Cerebellar nuclear complex (tissue), 1 donor: ENCODE measurements at places on chromosomes 1 and 21.

GRCh38 chr1:6025269-6026094, 20.2 kb upstream of the KCNAB2 start:
- no peak for DNase-seq

DNA sequence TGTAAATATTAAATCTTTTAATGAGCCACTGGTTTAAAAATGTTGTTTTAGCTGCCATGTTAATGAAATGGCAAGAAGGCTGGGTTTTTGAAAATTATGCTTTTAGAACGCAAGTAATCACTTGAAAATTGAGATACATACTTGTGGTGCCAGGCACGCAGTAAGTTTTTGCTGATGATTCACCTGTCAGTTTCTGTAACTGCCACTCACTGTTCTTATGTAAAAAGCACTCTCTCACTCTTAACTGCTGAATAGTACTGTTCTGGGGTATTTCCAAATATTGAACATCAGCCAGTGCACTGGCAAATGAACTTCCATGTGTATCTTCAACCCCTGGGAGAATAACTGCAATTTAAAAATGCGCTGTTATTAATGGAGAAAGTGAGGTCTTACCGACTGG, 17.9 kb downstream of the LGALS8 start:
- DNase-seq = no peak

GRCh38 chr1:222416001-222416791, 131.7 kb downstream of the HHIPL2 start:
- no peak for DNase-seq

DNA sequence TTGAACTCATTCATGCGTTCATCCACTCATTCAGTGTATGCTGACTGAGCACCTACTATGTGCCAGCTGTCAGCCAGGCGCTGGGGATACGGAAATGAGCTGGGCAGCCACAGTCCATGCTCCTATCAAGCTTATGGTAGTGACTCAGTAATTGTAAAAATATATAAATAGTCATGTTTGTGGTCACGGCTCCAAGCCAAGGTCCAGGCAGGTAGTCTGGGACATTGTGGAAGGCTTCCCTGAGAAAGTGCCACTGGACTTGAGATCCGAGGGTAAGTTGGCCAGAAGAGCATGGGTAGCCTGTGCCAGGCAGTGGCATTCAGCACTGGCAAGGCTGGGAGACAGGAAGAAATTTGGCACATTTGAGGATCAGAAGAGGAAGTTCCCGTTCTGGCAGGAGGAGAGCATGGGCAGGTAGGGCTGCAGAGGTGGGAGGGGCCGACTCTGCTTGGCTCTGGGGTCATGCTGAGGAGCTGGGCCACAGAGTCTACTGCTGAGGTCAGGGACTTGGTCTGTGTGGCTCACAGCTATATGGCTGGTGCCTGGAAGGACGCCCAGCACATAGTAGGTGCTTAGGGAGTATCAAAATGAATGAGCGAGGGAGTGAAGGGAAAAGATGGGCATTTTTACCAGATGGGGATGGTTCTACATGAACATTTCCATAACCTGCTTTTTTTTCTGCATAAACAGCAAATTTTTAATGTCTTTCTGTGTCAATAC, 6.9 kb downstream of the PTPRF start:
- DNase-seq = no peak

GRCh38 chr1:95475686-95476457, 241.9 kb downstream of the RWDD3 start:
- no peak for DNase-seq

DNA sequence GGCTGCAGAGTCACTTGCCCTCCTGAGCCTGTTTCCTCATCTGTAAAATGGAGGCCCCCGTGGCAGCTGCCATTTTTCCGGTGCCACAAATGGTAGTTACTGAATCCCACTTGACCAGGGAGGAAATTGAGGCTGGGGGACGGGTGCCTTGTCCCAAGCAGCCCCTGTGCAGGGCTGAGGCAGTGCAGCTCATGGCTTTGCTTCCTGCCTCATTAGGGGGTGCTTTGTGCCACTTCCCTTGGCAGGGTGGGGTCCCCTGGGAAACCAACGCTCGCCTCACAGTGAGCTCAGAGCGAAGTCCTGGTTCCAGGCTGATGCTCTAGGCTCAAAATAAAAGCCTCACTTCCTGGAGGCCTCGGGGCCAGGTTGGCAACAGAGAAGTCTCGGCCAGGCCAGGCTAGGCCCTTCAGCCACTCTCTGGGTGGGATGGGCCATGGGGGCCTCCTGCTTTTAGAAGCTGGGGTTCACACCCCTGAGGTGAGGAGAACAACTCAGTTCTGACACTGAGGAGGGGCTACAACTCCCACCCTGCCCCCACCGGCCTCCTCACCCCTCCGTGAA, 6.8 kb downstream of the LAPTM5 start:
- no peak for DNase-seq

DNA sequence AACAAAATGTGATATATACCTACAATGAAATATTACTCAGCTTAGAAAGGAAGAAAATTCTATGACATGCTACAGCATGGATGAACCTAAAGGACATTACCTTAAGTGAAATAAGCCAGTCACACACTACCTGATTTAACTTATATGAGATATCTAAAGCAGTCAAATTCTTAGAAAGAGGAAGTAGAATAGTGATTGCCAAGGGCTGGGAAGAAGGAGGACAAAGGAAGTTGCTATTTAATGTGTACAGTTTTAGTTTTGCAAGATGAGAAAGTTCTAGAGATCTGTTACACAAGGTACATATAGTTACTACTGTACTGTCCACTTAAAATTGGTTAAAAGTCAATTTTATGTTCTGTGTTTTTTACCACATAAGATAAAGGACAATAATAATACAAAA, 87.5 kb upstream of the KCTD3 start:
- DNase-seq = no peak

- DNase-seq = no peak
Measured at GRCh38 chr1:179958359-179958758, 3.7 kb downstream of the CEP350 start.

DNA sequence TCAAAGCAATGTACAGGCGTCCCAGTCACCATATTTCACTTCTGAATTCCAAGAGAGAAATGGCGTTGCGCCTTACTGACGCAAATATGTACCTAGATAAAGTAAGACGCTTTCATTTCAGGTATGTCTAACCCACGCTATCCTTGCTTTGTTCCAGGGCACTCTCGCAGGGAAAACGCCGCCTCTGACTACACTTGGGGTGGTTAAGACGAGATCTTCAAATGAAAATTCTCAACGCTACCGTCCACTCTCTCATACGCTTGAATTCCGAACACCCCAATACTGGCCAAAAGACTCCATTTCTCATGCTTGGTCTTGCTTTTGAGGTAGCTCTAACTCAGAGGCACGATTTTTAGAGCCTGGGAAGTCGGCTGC, 736 bp upstream of the ZMPSTE24 start:
- no peak for DNase-seq

- no peak for DNase-seq
Measured at GRCh38 chr1:3369446-3370076, 84.9 kb upstream of the ARHGEF16 start.

DNA sequence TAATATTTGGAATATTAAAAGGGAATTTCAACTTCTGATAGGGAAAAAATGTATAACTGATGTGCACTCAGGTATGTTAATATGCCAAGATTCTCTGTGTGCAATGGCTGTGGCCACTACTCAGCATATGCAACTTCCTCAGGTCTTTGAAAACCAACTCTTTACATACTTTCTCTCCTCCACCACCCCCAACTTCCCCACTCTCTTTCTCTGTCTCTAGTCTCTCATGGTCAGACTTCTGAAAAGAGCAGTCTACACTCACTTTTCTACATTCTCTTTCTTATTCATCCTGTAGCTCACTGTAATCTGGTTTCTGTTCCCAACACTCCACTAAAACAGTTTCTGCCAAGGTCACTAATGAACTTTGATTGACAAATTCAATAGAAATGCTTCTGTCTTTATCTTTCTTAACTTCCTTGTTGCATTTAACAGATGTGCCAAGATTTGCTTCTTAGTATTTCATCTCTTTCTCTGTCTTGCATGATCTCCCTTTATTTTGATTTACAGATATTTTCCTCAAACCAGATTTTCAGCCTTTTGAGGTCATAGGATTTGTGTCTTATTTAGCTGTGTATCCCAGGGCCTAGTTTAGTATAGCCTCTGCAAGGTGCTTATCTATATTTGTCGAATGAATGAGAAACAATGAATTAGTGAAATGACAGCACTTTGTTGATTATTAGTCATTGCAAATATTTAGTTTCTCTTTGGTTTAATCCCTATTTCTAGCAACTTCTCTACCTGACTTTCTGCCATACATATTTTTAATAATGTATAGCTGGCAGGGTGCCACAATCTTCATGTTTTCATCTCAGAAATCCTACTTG, 168.9 kb downstream of the LMO4 start:
- DNase-seq = no peak

DNA sequence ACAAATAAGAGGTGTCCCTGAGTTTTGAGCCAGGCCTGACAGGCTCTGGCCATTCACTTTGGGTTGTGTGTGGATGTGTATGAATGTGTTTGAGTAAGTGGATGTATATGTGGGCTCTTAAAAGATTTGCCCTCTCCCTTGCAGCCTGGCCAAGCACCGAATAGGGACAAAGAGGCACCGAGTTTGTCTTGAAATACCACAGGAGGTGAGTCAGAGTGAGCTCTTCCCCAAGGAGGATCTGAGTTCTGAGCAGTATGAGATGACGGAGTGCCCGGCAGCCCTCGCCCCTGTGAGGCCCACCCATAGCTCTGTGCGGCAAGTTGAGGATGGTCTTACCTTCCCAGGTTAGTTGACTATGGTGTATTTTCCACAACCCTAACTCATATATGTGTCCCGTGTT, 19.0 kb downstream of the KDM4A start:
- DNase-seq = no peak

- no peak for DNase-seq
Measured at GRCh38 chr1:25022361-25023189, 92.5 kb upstream of the RUNX3 start.

- no peak for DNase-seq
Measured at GRCh38 chr1:213669964-213670691, 317.6 kb upstream of the PROX1 start.

DNA sequence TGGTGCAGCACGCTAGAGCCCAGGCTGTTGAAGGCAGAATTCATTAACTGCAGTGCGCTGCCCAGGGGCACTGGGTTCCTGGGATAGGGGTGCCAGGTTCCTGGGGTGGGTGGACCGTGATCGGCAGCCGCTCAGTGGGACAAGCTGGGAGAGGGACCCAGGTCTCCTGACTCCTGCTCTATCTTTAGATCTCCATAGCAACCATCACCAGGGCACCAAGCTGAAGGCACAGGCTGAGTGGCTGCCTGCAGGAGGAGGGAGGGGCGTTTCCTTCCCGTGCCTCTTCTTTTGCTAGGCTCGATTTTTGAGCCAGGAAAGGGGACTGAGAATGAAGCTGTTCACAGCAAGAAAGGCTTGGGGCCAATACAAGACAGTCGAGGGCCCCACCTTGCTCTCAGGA, 20.9 kb upstream of the CDCP2 start:
- DNase-seq = no peak

DNA sequence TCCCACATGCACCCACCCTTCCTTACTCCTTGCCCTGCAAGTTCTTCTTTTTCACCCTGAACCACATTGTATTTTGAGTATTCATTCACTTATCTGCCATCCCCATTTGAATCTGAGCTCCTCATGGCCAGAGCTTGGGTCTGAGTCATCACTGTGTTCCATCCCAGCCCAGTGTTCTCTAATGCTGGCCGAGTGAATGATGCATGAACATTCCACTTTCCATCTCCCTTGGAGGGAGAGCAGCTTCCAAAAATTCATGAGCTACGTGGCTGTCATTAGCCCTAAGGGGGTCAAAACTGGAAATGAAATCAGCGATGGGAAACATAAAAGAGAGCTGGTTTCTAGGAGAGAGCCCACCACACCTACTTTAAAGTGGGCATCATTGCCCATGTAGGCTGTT, 187.0 kb upstream of the USP24 start:
- no peak for DNase-seq

DNA sequence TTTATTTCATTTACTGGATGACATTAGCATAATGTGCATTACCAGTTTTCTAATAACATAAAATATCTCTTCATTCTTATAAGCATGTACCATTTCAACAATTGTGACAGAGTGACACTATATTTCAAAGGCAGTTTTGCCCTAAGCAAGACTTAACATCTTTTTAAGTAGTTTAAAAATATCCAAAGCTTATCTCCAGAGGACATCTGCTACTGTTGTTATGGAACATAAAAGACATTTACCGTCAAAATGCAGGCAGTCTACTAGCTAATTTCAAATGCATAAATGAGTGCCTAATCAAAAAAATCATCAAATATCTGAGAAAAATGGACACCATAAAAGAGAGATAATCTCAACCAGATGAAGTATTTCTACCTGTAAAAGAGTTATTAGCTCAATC, 782.4 kb upstream of the BRINP3 start:
- DNase-seq = no peak

DNA sequence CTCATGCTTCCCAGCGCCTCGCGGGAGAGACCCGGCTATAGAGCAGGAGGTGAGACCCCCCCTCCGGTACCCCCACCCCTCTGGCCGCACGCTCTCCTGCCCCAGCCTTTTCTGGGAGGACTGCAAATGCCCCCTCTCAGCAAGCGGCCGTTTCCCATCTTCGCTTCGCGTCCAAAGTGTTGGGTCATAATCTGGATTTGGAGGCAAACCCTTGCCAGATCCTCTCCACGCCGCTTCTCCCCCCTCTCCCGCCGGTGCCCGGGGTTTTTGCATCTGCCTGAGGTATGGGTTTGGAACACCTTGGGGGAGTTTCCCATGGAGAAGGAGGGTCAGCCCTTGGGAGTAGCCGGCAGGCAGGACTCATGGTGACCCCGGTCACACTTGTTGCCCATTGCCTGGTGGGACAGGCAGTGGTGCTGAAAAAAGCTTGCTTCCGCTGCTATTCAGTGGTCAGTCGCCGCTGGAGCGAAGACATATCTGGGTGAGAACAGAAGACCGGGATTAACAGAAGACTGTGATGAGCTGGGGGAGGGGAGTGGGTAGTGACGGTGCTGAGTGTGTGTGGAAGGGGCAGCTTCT, 935 bp downstream of the KCNK2 start:
- no peak for DNase-seq

DNA sequence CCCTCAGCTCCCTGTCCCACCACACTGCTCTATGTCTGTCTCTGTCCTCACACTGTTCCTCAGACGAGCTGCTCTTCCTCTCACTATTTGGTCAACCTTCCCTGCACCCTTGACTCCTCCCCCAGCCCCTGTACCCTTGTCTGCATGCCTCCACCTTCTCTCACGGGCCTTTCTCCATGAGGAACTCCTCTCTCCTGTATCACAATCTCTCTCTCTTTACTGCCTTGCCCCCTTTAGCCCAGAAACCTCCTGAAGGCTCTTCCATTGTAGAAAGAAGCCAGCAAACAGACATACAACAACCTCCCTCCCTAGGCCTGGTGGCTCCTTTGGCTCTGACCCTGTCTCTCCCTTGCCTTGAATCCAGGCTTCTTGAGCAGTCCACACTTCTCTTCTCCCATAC, 251.6 kb upstream of the CSF3R start:
- no peak for DNase-seq

DNA sequence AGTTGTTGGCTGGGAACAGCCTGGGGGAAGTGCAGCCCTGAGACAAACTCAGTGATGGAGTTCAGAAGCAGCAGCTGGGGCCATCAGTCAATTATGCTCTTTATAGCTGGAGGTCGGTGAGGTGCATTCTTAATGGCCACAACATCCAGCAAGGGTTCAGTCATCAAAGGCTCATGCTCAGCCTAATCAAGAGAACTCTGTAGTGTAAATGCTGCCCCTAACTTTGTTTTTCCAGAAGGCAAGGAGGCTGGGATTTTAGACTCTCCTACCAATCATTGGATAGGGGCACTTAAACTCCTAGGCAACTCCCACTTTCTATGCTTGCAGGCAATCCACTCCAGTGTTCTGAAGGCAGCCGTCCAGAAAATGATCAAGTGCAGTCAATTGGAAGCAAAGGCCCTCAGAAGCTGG, 15.0 kb upstream of the RGS4 start:
- no peak for DNase-seq
